Mucosa of descending colon (tissue), 3 donors: ENCODE measurements at places on chromosomes 13 and 19. TPM values are rescaled to one million over a fixed set of nuclear protein-coding genes. Genes with fewer than 3 reads are reported as not detected.
A peak's percentile ranks its signal among the peaks of the same experiment; 100 is the strongest.

LYPD3 gene
- total RNA-seq = 0.23 TPM

- DNase-seq = no peak
Measured at GRCh38 chr19:29262085-29262484, 49.1 kb upstream of the UQCRFS1 start.

GRCh38 chr19:48669903-48670668 is 2.7 kb downstream of the NTN5 start:
- no peak for DNase-seq

- DNase-seq = no peak
Measured at GRCh38 chr13:85528491-85529217, 270.6 kb downstream of the SLITRK6 start.

- no peak for DNase-seq
Measured at GRCh38 chr13:36774931-36775330, 44.1 kb upstream of the RFXAP start.

SLC10A2 gene
- total RNA-seq = not detected

DNA sequence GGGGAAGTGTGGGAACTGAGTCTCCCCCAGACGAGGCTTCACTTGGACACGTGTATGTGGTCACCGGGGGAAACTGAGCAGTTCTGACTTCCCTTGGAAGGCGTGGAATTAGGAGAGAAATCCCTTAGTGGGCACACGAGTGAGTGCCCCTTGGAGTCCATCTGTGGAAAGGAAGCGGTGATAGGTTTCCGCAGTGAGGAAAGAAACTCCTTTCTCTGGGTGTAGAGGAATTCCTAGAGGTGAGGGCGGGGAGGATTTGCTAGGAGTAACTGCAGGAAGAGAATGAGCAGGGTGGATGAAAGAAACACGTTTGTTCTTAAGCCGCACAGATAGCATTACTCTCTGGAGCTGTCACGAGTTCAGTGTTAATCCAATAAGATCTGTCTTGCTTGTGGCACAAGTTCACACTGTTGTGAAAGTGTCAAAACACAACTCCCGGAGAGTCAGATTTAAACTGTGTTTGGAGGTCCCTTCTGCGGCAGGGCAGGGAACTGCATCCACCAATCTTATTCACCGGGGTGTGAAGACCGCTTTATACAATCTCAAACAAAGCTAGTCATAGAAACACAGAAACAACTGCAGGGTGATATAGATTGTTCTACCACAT is 1.2 kb downstream of the KL start:
- DNase-seq = peak; percentile 53

DNA sequence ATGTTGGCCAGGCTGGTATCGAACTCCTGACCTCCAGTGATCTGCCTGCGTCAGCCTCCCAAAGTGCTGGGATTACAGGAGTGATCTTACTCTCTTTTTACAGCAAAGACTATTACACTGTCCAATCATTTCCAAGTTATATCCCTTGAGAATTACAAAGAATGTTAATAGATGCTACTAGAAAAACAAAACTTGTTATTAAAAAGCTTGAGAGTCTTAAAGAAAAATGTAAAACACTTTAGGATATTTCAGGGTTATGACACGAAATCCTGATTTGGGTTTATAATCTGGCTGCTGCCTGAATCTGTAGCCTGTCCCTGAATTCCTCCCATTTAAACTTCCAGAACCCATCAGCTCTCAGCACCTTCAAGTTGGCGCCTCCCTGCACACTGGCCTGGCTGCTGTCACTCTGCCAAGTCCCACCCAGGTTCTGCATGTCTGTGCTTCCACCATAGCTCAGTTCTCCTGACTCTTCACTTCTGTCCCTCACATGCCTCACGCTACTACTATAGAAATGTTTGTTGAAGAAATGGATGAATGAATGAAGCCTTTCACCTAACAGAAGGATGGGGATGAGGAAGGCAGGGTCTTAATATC is 55.8 kb upstream of the RFXAP start:
- DNase-seq = no peak

- DNase-seq = no peak
Measured at GRCh38 chr13:45142440-45143345, 22.4 kb downstream of the GTF2F2 start.

- DNase-seq = no peak
Measured at GRCh38 chr13:40598569-40598968, 67.9 kb downstream of the FOXO1 start.

DNA sequence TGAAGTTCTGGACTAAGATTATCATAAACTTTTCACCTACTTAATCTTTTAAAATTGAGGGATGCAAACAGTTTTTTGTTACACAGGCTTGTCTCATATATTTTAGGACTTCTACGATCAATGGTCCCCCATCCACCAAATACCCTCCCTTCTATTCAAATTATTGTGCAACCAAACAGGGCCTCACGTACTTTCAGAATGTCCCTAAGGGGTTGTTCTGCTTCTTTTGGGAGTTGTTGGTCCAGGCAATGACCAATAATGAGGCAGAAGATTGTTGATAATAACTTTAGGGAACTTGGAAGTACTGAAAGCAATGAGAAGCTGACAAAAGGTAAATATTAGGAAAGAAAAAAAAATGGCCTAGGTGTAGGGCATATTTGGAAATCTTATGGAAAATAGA is 2.9 kb downstream of the DNAJC15 start:
- DNase-seq = no peak

GRCh38 chr13:76879883-76880270 is 6.3 kb downstream of the KCTD12 start:
- DNase-seq = no peak

CRX gene
- not detected for total RNA-seq

DNA sequence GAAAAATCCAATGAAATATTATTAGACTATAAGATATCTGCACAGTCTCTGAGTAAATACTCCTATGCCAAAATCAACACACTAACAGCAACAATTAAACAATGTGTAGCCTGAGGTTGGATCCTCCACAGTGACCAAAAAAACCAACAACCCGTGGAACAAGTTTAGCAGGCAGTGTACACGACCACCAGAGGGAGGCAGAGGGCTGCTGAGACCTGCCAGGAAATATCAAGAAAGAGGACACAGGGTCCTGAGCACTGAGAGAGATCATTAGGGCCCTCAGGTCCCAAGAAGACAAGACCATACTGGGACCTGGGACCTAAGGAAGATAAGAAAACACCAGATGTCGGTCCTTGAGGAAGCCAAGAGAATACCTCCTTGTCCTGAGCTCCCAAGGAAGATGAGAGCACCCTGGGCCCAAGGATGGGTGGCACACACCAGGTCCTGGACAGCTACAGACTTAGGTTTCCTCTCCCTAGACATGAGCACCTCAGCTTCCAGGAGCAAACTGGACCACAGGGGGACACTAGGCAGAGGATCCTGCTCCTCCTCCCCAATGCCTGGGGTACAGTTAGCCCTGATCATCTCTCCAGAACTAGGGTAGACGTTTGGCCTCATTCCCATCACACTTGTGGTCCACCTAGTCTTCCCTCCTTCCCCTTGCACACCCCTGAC is 822 bp upstream of the ZNF274 start:
- peak; percentile 50 for DNase-seq

GRCh38 chr13:51645154-51645650 is 60.9 kb downstream of the WDFY2 start:
- no peak for DNase-seq

- DNase-seq = no peak
Measured at GRCh38 chr13:77136902-77137420, 110.0 kb upstream of the FBXL3 start.

- DNase-seq = no peak
Measured at GRCh38 chr13:100734194-100734720, 59.7 kb upstream of the TMTC4 start.
